ENCODE measurements at places on chromosomes 2 and 18.

GRCh38 chr18:37564711-37565100 lies 892 bp downstream of the CELF4 start:
- DNase-seq: peak; percentile 82

DNA sequence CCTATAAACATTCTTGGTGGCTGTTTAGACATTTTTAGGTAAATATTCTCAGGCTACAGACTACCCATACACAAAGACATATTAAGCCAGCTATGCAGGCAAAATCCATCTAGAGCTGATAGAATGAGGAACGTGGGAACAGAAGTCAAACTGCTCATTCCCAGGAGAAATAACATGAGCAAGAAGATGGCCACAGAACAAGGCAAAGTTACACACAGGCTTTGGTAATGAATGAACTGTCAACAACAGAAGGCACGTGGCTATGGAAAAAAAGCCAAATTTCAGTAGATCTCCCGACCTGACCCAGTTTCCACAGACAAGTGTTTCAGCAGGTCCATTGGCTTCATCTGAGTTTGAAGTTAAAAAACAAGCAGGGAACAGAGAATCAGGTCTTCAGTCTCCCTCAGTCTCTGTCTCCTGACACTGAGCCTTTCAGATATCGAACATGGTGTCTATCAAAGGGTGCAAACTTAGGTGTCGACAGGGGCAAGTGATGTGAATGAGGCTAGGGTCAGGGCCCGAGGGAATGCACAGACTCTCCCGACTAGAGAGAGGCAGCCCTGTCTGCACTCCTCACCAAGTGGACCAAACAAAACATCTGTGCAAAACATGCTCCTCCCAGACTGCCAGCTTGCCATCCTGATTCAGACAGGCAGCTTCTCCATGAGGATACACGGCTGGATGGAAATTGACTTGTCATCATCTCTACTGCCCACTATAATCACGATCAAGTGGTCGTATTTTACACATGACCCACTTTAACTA lies 25.9 kb downstream of the SIGLEC15 start:
- no peak for DNase-seq

GRCh38 chr2:207337234-207338219 lies 171.8 kb upstream of the KLF7 start:
- DNase-seq: no peak

DNA sequence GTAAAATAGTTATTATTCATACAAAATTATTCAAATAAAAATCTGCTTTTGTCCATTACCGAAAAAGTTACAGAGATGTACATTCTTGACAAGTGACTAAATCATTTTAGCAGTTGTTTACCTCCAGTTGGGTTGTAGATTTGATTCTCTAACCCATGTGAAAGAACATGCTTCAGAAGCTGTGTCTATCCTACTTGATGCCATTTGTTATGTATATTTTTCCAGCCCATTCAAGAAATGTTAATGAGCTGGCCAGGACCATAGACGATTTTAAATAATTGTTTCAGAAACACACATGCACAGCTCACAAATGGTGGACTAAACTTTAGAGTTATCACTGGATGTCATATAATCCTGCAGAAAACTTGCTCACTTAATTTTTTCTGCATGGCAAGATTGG lies 391.1 kb upstream of the REG3G start:
- no peak for DNase-seq

GRCh38 chr2:2901384-2902345 lies 476.0 kb downstream of the EIPR1 start:
- DNase-seq: no peak

DNA sequence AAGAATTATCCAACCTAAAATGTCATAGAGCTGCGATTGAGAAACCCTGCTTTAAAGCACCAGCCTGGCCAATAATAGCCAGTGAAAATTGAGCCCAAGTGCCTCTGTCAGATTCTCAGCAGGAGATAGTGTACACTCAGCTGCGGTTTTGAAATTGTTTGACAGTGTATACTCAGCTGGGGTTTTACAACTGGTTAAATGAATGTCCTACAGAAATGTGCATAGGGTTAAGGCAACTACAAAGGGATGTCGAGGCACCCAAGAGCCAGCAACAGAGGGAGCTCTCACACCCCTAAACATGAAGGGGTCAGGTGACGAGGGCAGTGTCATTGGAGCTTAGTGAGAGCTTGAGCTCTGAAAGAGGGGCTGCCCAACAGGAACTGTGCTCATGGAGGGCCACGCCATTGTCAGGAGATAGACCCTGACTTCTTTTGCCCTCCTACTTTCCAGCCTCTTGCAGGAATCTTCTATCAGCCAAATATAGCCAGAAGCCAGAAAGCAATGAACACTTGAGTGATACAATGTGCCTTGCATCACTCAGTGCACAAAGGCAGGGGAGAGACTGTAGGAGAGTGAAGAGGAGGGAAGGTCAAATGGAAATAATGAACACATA lies 15.1 kb downstream of the ACTG2 start:
- DNase-seq: no peak

DNA sequence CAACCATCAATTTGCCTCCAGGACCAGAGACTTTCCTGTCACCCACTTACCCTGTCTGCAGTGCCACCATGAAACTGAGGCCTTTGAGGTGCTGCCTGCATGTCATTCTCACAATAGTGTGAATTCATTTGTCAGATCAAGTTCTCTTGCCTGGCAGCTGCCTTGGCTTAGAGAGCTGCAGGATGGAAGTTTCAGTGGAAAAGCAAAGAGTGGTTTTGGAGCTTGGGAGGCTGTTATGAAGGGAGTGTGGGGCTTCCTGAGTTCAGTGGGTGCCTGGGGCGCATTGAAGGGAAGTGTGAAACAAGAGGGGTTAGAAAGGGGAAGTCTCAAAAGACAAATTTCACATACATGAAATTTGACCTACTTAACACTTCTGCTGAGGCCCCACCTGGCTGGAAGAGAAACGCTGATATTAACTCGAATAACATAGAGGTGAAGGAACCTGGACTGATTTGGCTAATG lies 7.9 kb upstream of the LBH start:
- DNase-seq: no peak
